NCI-H2227 treated with DMSO at 0.1 percent for 48 hours (cell line): ENCODE measurements at places on chromosomes 12 and 14.

GRCh38 chr12:122021822-122022392, at the start of gene BCL7A:
Gene BCL7A, plus strand, starts transcription at chr12:122021884. Its CDS starts 208 bp downstream, at chr12:122022092.
- peak; percentile 76 for DNase-seq

DNA sequence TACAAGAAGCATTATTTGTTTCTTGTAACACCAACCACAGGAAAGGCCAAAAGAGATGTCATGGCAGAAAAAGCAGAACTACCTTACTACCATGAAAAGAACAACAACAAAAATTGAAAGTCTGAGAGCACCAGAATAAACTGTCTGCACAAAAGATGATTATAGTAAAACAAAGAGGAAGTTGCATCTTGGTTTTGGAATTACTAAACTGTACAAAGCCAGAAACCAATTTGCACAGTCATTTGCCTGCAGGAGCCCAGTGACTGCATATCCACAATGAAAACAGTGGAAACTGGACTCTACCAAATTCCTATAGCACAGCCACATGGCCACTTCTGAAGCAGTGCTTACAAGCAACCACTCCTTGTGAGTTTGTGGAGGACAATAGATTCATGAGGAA, 276.2 kb downstream of the SSPN start:
- no peak for DNase-seq

DNA sequence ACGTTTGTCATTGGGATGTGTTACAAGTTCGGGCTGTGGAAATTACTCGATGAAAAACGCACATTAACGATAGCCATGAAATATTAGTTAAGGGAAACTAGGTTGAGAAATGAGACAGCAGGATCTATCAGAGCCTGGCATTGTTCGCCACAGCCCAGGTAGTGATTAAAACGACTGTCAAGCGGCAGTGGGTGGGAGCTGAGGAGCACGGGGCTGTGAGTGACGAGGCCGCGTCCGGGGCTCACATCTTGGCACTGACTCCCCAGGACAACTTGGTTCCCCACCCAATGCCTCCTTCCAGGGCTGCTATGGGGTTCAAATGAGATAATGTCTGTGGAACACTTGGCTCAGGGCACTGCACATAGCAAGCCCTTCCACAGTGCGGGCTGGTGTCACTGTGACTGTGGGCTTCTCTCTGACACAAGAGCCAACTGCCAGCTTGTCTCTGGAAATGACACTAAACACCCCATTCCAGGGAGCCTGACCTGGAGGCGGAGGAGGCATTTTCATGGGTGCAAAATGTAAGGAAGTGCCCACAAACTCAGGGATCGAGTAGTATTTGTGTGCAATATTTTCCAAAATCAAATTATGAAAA, 19.3 kb downstream of the MMAB start:
- DNase-seq: no peak

DNA sequence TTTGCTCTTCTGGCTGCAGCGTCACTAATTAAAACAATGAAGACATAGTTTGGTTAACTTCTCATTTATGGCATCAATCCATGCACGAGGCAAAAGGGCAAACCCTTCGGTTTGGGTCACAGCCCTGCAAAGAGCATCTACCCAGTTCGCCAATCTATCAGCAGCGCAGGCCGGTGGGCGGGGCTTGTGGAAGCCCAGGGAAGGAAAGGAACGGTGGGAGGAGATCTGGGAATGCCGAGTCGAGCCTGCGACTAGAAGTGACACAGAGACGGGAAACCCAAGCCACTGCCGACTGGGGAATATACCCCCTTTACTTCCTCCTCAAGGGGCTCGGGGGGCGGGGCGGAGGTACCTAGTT, 466 bp downstream of the KICS2 start:
- DNase-seq: peak; percentile 79

DNA sequence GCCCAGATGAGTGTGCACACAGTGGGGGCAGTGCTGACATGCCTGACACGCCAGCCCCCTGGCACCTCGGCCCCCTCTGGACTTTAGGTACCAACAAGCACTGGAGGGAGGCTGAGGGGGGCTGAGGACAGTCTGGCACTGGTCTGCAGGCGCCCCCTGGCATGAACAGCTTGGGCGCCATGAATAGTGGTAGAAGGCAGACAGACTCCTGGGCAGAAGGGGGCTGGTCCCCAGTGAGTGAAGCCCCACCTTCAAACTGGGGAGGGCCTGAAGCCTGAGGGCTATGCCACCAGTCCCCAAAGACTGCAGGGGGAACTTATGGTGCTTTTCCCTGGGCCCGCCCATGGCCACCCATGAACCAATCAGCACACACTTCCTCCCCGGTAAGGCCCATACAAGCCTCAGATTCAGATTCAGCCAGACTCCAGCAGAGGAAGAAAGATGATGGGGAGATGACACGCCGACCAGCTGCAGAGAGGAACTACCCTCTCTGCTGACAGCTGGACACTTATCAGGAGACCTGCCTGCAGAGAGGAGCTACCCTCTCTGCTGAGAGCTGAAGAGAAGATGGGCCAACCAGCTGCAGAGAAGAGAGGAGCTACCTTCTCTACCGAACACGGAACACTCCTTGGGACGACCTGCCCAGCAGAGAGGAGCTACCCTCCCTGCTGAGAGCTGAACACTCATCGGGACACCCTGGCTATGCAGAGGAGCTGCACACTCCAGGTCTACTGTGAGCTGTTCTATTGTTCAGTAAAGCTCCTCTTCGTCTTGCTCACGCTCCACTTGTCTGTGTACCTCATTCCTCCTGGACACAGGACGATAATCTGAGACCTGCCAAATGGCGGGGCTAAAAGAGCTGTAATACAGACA, 324.5 kb downstream of the PCNX1 start:
- DNase-seq: no peak
